ENCODE measurements at places on chromosomes 7 and 10.
A peak's percentile ranks its signal among the peaks of the same experiment; 100 is the strongest.

DNA sequence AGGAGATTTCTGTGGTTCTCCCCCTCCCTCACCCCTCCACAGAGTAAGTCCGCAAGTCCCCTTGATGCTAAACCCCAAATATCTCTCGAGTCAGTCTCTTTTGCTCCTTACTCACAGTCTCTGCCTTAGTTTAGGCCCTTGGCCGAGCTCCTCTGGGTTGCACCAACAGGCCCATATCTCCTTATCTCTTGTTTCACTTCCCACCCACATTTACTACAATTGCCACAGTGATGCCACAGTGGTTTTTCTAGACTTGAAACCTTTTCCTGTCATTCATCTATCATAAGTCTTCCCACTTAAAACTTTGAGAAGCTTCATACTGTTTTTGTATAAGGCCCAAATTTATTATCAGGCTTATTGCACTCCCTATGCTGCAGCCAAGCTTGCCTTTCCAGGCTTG is 23.4 kb upstream of the NME8 start:
- DNase-seq = no peak

DNA sequence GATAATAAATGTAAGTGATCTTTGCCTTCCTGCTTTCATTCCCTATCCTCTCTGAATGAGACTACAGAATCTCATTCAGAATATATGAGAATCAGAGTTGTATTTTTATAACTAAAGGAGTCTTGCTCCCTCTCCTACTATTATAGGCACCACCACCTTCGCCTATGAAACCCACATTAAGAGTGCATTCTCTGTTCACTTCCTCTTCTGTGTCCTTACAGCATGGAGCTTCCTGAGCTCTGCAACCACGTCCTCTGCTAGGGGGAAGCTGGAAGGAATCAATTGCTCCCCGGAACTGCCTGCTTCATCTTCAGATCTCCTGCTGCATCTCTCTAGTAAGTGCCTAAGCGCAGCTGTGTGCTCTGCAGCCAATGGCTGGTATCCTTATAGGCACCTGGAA is 820.7 kb downstream of the GRID1 start:
- DNase-seq = no peak

DNA sequence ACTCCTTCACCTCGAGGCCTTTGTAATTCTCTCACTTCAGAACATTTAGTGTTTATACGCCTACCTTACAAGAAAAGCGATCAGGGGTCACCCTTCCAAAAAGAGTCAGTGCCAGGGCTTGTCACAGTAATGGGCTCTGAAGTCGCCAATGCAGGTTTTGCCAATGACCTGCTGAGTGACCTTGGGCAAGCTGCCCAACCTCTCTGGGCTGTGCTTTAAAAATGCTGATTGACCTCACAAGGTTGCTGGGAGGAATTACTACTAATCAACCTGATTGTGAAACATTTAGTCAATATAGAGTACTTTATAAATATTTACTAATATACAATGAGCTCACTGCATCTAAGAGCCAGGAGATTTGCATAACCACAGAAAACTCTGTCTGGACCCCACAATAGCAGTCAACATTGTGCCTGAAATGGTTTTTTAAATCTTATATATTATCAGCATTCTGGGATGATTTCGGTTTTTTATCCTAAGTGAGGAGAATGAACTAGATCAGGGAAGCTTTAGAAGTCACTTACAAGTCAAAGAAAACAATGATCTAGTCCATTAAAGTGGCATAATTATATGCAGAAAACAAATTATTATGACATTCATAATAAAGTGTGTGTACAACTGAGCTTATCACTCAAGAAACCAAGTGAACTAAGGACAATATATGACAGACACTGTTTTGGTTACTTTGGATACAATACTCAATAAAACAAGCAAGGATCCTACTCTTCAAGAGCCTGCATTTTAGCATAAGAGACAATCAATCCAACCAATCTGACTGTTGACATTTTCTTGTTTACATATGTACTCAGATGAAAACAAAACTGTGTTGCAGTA is 290.5 kb downstream of the SORCS1 start:
- DNase-seq = no peak

DNA sequence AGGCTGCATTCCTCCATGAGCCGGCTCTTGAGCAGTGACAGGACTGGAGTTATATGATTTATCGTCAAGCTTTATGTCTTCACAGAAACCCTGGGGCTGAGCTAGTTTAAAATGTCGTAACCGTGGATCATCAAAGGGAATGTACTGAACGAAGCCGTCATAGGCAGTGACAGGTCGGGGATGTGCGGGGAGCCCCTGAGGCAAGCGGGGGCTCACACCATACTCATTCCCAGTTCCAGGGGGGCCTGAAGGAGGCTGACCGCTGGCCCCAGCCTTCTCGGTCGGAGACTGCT is 30.7 kb downstream of the JCAD start:
- no peak for DNase-seq

GRCh38 chr10:4256971-4257370 is 472.0 kb upstream of the KLF6 start:
- DNase-seq = no peak

GRCh38 chr10:12504628-12505027 is 155.3 kb downstream of the CAMK1D start:
- DNase-seq = no peak

DNA sequence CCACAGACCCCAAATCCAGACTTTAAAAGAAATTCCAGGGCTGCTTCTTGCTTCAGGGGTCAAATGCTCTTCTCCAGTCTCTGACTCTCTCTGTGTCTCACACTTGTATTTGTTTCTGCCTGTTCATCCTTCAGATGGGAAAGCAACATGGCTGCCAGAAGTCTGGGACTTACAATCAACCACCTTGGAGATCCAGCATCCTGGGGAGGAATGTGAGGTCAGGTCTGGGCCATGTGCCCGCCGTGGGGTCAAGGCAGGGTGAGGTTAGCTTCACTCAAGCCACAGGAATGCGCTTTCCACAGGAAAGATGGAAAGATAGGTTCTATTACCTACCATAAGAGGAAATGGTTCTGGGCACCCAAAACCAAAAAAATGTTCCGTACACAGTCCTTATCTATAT is 34.3 kb upstream of the NPVF start:
- DNase-seq = no peak

DNA sequence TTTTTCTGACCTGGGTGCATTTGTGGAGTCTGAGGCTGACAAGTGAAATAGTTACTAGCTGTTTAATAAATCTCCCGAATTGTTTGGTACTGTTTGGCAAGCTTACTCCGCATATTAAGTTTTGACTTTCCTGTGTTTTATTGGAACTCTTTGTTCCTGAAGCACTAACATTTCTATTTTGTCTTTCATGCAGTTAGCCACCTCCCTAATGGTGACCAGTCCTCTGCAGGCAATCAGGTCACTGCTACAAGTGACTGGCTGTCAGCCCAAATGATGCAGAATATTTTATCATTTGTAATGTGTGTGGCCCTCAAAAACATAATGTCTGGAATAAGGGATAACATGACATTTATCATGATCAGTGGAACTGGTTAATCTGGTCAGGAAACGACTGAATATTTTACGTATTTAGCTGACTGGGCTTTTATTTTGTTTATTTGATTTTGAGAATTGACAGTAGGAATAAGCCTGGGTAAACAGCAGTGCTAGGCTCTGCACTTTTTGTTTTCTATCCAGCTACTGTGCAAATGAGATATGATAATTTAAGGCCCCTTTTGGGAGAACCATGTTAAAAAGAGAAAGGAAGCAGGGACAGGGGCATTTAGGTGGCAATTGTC is 82.9 kb downstream of the ST7 start:
- no peak for DNase-seq

DNA sequence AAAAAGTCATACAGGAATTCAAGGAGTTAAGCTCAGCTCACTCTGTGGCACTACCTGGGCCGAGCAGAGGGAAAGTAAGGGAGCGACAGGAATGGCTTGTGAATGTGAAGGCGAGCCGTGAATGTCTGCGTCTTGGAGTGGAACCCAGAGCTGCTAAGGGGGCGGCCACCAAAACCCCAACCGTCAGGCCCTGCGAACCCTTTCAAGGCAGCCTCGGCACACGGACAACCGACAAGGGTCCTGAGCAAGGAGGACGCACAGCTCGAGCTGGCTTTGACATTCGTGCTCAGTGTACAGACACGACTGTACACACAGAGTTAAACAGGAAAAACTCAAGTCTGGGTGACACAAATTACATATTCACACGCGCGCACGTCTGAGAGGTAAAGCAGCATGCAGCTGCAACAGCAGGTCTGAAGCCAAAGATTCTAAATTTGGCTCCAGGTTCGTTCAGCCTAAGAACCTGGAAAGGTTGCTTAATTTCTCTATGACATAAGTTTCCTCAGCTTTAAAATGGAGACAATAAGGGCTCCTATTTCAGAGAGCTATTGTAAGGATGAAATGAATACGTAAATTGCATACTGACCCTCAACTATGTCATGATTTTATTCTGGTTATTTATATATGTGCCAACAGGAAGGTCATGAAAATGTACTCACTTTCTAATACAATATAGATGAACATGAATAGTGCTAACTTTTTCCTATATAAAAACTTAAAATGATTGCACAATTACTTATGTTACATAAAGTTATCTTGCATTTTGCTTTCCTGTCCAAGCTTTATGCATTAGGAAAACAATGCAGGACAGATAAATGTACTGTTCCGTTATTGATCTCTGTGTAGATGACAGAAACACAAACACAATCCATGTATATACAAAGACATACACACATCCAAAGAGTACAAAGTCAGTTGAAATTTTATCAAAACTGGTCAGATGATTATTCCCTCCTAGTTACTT is 192.9 kb downstream of the ZMYND11 start:
- DNase-seq = no peak

- DNase-seq = peak; percentile 50
These were observed 103.3 kb downstream of the GRB10 start for GRCh38 chr7:50679218-50680007.

- DNase-seq = no peak
These were observed 738.1 kb downstream of the KCNMA1 start for GRCh38 chr10:76899490-76899889.

- DNase-seq = no peak
These were observed 119.0 kb upstream of the KCNMA1 start for GRCh38 chr10:77756319-77757232.

All from CD8-positive, alpha-beta memory T cell (primary cell).